ENCODE measurements at places on chromosomes 6 and 20. TPM values are rescaled to one million over a fixed set of nuclear protein-coding genes. Genes with fewer than 3 reads are reported as not detected.

DNA sequence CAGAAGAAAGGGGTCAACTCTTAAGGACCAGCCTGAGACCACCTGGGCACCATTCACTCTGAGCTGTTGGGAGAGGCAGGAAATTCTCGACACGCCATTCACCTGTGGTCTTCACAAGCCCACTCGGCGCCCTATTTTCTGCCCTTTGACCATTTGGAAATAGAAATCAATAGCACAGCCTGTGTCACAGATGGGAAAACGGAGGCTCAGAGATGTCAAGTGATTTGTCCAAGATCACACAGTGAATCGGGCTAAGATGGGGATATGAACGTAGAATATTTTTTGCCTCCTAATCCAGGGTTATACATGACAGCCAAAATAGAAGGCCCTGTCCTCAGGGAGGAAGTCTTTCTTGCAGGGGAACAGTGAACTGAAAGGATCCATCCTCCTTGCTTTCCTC, 3.0 kb upstream of the APOBEC2 start:
- no peak for DNase-seq

DNA sequence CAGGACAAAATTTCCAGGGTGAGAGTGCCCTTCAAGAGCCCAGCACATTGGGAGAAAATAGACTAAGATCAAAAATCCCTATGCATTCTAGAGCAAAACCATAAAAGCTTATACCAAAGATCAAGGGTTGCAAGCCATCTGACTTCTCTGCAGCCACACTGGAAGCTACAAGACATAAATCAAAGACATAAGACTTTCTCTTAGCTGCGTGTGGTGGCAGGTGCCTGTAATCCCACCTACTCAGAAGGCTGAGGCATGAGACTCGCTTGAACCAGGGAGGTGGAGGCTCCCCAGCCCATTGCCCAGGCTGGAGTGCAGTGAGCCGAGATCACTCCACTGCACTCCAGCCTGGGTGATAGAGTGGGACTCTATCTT, 91.9 kb upstream of the NXT1 start:
- DNase-seq, result no peak

- DNase-seq, result no peak
Observed at GRCh38 chr20:58245931-58246330, 17.5 kb upstream of the ANKRD60 start.

- no peak for DNase-seq
Observed at GRCh38 chr6:11272491-11273192, 40.2 kb upstream of the NEDD9 start.

DNA sequence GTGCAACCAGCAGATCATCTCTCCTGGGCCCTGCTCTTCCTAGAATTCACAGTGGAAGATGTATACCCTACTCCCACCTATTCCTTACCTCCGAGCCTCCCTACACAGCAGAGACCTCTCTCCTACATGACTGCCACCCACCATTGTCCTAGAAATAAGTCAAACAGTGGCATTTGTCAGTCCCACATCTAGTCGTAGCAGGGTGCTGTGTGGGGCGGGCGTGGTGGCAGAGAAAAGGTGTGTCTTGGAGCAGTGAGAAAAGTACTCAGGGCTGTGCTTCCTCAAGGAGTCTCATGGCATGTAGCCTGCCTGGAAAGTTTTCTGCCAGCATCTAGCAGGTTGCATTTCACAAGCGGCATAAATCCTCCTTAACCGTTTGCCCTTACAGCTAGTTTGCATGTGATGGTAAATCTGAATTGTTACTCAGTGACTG, 59.4 kb upstream of the PTGIS start:
- no peak for DNase-seq

DNA sequence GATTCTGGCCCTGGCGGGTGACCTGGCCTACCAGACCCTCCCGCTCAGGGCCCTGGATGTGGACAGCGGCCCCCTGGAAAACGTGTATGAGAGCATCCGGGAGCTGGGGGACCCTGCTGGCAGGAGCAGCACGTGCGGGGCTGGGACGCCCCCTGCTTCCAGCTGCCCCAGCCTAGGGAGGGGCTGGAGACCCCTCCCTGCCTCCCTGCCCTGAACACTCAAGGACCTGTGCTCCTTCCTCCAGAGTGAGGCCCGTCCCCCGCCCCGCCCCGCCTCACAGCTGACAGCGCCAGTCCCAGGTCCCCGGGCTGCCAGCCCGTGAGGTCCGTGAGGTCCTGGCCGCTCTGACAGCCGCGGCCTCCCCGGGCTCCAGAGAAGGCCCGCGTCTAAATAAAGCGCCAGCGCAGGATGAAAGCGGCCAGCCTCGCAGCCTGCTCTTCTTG, 868 bp upstream of the SLC2A4RG start:
- peak; percentile 85 for DNase-seq

DNA sequence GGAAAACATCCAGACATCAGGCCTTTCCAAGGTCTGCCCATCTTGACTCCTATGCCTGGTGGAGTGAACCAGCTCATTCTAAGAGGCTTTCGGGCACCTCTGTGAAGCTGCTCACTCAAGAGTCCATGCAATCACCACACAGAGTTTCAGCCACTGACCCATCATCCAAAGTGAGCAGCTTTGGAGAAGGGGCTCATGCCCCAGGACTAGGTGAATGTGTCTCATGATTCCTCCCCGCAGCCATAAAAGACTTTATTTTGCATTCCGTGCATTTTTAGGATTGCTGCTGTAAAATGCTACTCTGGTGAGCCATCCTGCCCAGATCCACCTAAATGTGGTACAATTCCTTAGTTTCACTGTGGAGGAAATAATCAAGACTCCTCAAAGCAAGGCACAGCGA, 44.5 kb upstream of the EZR start:
- DNase-seq, result peak; percentile 33

Gene RIPPLY2
- total RNA-seq, result not detected

Gene EXOC2
- total RNA-seq, result 37.1 TPM

Gene SNPH
- 11.5 TPM for total RNA-seq

Gene SASH1
- 171 TPM for total RNA-seq

Gene TSPO2
- not detected for total RNA-seq

Gene TLDC2
- total RNA-seq, result 2.5 TPM
